Activated naive CD4-positive, alpha-beta T cell treated with anti-CD3 and anti-CD28 coated beads for 36 hours (primary cell): ENCODE measurements at places on chromosomes 6 and 20. TPM values are rescaled to one million over a fixed set of nuclear protein-coding genes. Genes with fewer than 3 reads are reported as not detected.
A peak's percentile ranks its signal among the peaks of the same experiment; 100 is the strongest.

ULBP2 gene
- 1.4 TPM for total RNA-seq

DNA sequence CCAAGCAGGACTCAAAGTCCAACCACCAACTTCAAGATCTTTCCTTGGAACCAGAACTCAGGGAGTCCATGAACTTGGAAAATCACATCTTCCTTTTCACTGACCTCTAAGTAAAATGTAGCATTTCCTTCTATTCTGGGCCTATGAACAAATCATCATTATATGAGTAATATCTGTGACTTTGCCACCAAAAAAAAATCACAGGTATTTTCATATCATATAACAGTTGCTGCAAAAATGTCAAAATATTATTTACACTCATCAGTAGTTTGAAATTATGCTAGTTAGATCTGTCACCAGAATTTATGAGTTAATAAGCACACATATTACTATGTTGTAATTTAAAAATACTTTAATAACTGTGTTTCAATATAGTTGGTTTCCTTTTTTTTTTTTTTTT is 27.3 kb upstream of the TLDC2 start:
- H3K36me3 ChIP-seq, result no peaks in the 10 kb centered on the region
- no peak overlapping the region for H3K4me3 ChIP-seq
- no peaks in the 10 kb centered on the region for H3K27me3 ChIP-seq
- peaks cover 2% of the 10 kb centered on the region for H3K4me1 ChIP-seq

- H3K4me3 ChIP-seq, result no peak overlapping the region
- no peaks in the 10 kb centered on the region for H3K4me1 ChIP-seq
- DNase-seq, result no peak
- no peaks in the 10 kb centered on the region for H3K27me3 ChIP-seq
Measured at GRCh38 chr6:38345586-38345985, 294.1 kb downstream of the BTBD9 start.

GRCh38 chr20:34825530-34826362 is at the start of gene NCOA6:
NCOA6 (minus strand) TSS chr20:34825651; CDS start chr20:34782355, 43,296 bp downstream.
- H3K4me3 ChIP-seq, result peak within 1 kb of the TSS; percentile 97
- peaks cover 37% of the 10 kb centered on the region for H3K4me1 ChIP-seq
- peak within 1 kb of the TSS; percentile 93 for H3K27ac ChIP-seq
- H3K36me3 ChIP-seq, result no peaks in the 10 kb centered on the region
